Osteocyte (in vitro differentiated cells): ENCODE measurements at places on chromosomes 16 and 17. TPM values are rescaled to one million over a fixed set of nuclear protein-coding genes. Genes with fewer than 3 reads are reported as not detected.

- no peak for DNase-seq
Measured at GRCh38 chr16:17408296-17408695, 62.5 kb downstream of the XYLT1 start.

DNA sequence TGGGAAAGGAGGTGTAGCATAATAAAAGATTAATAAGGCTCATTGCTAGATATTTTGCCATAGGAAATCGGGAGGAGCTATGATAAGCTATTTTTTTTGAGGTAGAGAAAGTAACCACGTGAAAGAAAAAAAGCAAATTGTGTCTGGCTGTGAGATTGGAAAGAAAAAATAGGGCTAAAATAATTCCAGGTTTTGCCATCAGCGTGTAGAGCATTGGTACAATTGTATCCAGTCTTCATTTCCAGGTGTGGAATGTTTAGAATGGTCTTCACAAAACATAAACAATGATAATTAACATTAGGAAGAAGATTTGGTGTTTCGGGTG is 1.1 kb downstream of the TANC2 start:
- no peak for DNase-seq

The DPEP1 gene
- not detected in 2 replicates for total RNA-seq

DNA sequence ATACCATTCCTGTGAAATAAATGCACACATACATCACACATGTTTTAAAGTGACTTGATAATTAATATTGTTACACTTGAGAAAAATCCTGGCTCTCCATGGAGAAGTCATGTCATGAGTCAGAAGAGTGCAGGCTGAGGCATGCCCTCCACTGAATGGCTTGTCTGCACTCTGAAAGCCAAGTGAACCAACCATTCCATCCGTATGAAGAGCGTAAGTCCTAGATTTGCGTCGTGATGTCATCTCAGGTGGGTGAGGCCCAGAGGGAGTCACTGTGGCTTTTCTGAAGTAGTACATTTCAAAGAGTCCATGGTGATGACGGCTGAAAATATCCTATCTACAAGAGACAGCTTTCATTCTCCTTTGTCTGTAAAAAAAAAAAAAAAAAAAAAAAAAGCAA is 83.5 kb upstream of the IRX5 start:
- no peak for DNase-seq

The MBTPS1 gene
- 130 and 136 TPM in 2 replicates for total RNA-seq

The HOXB1 gene
- not detected in 2 replicates for total RNA-seq

The WNK4 gene
- 0.16 TPM in 2 replicates for total RNA-seq

The CD300E gene
- not detected in 2 replicates for total RNA-seq

The ZP2 gene
- total RNA-seq: not detected in 2 replicates

The ITGAX gene
- total RNA-seq: not detected in 2 replicates

The AXIN2 gene
- 16.6 and 17.0 TPM in 2 replicates for total RNA-seq

The HBA1 gene
- total RNA-seq: not detected in 2 replicates

GRCh38 chr16:71354156-71354555 is 4.4 kb upstream of the CALB2 start:
- DNase-seq: peak; percentile 68

DNA sequence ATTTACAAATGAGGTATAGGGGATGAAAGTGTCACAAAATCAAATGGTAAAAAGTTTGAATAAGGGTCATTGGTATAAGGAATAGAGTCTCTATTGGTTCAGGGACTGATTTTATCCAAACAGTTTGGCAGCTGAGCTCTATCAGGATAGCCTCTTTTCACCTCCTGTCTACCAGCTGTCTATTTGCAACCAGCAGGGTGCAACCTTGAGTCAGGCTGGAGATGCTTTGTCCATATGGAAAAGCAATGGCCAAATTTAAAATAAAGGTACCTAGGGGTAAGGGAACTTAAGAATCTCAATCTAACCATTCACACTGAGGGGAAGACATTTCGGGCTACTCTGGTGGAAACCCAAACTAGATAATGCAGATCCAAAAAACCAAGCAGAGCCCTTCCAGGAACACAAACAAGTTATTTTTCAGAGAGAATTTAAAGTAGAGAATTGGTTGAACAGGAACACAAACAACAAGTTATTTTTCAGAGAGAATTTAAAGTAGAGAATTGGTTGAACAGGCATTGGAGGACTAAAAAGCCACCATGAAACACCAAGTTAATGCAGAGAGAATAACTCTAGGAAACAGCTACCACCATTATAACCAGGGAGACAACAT is 12.6 kb upstream of the CA10 start:
- DNase-seq: no peak

The ATP2A1 gene
- 0.42 and 0.64 TPM in 2 replicates for total RNA-seq

- no peak for DNase-seq
Measured at GRCh38 chr17:74493331-74493833, 26.9 kb downstream of the CD300A start.

DNA sequence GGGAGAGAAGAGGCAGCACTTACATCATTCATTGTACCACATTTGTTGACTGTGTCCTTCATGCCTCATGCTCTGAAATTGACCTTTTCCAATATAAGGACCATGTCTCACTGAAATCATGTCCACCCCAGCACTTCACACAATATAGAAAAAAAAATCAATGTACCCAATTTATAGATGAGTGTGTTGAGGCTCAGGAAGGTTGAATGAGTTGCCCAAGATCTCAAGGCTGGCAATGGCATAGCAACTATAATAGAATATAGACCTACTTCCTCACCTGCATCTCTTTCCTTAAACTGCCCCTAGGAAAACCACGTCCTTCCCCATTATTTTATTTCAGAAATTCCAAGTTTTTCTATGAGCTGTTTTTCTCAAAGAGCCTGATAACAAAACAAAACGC is 912 bp upstream of the VAT1L start:
- DNase-seq: no peak

The TBC1D3B gene
- 11.7 and 12.6 TPM in 2 replicates for total RNA-seq

- no peak for DNase-seq
Measured at GRCh38 chr16:10493276-10493675, 87.1 kb downstream of the EMP2 start.

- no peak for DNase-seq
Measured at GRCh38 chr17:44007346-44008204, 3.2 kb downstream of the NAGS start.

GRCh38 chr16:30491744-30492308 is 19.3 kb downstream of the ITGAL start:
- no peak for DNase-seq

DNA sequence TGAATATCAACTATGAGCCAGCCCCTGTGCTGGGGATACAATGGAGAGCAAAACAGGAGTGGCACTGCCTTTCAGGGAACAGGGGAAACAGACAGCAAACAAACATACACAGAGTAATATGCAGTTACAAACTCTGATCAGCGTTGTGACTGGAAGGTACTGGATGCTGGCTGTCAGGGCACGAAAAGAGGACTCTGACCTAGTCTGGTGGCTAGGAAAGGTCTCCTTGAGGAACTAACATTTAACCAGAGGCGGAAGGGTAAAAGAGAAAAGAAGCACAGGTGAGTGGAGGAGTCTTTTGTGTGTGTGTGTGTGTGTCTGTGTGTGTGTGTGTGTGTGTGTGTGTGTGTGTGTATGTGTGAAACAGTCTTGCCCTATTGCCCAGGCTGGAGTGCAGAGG is 12.4 kb upstream of the B4GALNT2 start:
- peak; percentile 40 for DNase-seq

DNA sequence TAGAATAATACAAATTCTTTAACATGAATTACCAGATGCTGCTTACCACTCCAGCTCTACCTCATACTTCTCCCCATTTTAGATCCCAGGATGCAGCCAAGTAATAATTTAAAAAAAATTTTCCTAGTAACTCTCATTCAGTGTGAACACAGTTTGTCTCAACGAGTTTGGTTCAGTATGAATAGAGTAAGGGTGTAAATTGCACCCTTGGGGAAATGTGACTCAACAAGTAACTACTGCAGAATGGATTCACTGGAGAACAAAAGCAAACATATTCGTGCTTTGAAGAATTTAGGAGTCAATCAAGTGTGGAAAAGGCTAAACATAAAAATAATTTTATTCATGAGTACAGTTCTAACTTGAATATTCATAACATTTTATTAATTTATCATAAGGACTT is 23.0 kb downstream of the KCNJ16 start:
- DNase-seq: no peak

DNA sequence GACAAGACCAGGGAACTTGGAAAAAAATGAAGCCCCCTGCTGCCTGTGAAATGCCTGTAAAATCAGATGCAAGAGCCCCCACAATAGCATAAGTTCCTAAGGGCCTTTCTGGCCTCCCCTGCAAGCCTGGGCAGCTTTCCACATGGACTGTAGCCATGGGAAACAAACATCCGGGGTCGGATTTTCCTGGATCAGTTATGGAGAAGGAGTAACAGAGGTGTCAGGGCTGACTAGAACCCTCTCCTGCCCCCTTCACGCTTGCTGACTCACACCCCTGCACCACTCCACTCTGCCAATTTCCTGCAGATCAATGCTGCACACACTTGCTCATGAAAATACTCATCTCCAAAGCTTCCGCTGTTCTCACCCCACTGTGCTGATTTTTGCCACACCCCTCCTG is 258.6 kb downstream of the CBLN1 start:
- no peak for DNase-seq
